Astrocyte (in vitro differentiated cells and primary cell): ENCODE measurements at places on chromosomes 6 and 20. TPM values are rescaled to one million over a fixed set of nuclear protein-coding genes. Genes with fewer than 3 reads are reported as not detected.

Gene THBS2
- 135 and 260 TPM in 2 replicates for total RNA-seq

Gene HAO1
- total RNA-seq, result 0.17 and 0.20 TPM in 2 replicates

Gene CYP24A1
- 0.60 and 0.73 TPM in 2 replicates for total RNA-seq

Gene NR2E1
- not detected in 2 replicates for total RNA-seq

Gene TRIM40
- not detected in 2 replicates for total RNA-seq

Gene PRDM13
- total RNA-seq, result not detected in 2 replicates

Gene CDC25B
- 8.5 and 8.8 TPM in 2 replicates for total RNA-seq

Gene KIF3B
- total RNA-seq, result 27.9 and 28.5 TPM in 2 replicates

Gene IBTK
- total RNA-seq, result 42.7 and 43.9 TPM in 2 replicates

Gene GGTLC1
- total RNA-seq, result not detected in 2 replicates

Gene CAP2
- total RNA-seq, result 49.1 and 55.3 TPM in 2 replicates

Gene TAGAP
- 0.10 and 0.11 TPM in 2 replicates for total RNA-seq

Gene UBE2C
- 6.2 and 12.3 TPM in 2 replicates for total RNA-seq

Gene UBE2V1
- 136 and 139 TPM in 2 replicates for total RNA-seq

Gene GPR6
- total RNA-seq, result not detected in 2 replicates

Gene LCA5
- 5.8 and 6.2 TPM in 2 replicates for total RNA-seq

Gene MUCL3
- not detected in 2 replicates for total RNA-seq

Gene RPS6KA2
- total RNA-seq, result 33.5 and 38.8 TPM in 2 replicates

Gene PCSK2
- total RNA-seq, result 0.17 TPM in 1 of 2 replicates, not detected in the other

Gene SUMO4
- 1.4 and 1.6 TPM in 2 replicates for total RNA-seq

Gene RAET1G
- total RNA-seq, result not detected in 2 replicates
